Astrocyte (in vitro differentiated cells and primary cell): ENCODE measurements at places on chromosomes 5 and 9. TPM values are rescaled to one million over a fixed set of nuclear protein-coding genes. Genes with fewer than 3 reads are reported as not detected.

SLC1A1 gene
- total RNA-seq, result 6.4 and 6.7 TPM in 2 replicates

NRG2 gene
- total RNA-seq, result 0.46 and 0.54 TPM in 2 replicates

ADAMTSL1 gene
- 11.4 and 12.6 TPM in 2 replicates for total RNA-seq

ACOT12 gene
- total RNA-seq, result 0.09 TPM in 1 of 2 replicates, not detected in the other

GRCh38 chr9:129434187-129434586 is 186.7 kb downstream of the C9orf50 start:
- no peak for DNase-seq

- DNase-seq, result no peak
Measured at GRCh38 chr5:5983261-5983980, 394.9 kb downstream of the MED10 start.

DNA sequence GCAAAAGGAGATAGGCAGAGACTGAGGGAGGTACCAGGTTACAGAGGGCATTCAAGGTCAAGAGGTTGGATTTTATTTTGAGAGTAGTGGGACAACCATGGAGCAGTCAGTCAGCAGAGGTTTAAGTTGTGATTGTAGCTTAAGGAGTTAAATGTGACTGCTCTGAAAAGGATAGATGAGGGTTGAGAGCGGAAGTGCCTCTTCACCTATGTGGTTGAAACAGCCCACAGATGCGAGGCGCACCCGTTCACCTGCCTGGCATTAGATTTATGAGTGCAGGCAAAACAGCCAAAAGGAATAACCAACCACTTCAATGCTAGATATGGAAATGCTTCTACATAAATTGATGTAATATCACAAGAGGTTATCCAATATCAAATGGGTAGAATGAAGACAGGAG is 8.4 kb downstream of the ZNF474 start:
- no peak for DNase-seq

DNA sequence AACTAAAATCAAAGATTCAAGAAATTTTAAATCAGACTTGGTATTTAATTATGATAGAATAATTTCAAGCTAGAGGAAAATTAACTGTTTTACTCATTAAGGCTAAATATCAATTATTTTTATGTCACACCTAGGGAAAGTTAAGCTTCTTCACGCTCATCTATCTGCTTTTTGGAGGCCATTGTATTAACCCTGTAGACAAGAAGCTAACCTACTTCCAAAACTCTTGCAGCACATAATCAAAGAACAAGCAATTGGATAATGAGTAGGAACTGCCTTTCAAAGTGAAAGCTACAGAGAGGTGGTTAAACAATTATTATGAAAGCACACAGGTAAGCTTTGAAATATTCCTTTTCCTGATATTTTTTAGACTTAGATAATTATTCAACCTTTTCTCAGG is 6.7 kb downstream of the EBF1 start:
- DNase-seq, result no peak

GRCh38 chr9:135827866-135828580 is 79.3 kb downstream of the CAMSAP1 start:
- DNase-seq, result no peak

- no peak for DNase-seq
Measured at GRCh38 chr9:135474915-135475314, 4.7 kb upstream of the PPP1R26 start.

DNA sequence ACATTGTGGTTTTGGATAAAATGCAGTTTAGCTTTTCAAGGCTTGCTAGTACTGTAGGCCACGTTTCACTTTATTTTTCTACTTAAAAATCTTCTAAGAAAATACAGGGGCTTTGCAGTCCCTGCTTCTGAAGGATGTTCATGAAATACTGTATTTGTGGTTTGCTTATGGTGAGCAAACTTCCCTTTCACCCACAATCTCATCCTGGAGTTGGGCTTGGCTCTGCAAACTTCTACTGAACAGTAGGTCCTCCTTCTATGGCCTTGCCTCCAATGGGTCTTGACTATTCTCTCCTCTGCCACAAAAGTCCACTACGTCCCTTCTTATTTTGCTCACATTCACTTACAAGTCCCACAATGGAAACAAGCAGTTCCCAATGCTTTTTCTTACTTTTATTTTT is 502.7 kb upstream of the KLF4 start:
- no peak for DNase-seq

GRCh38 chr5:137282216-137282615 is 216.9 kb downstream of the SPOCK1 start:
- DNase-seq, result peak; percentile 38

DNA sequence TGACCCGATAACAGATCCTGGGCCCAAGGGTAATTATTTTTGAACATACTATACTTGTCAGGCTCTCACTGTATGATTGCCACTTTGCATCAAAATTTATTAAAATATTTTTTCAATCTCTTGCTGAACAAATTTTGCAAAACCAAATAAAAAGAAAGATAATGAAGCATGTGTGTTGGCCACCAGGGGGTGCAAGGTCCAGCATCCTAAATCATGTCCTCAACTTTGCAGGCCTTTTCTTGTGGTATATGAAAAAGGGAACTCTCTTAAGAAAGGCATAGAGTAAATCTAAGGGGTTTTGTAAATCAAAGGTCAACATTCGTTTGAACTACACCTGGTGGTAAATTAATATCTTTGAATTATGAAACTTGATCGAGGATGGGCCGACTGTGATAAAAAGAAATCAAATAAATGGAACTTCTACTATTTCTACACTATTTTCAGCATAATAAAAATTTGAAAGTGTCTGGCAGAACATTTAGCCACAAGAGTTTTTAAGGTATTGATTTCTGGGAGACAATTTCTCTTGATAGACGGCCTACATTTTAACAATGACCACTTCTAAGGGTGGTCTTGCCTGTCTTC is 676.5 kb downstream of the DMRTA1 start:
- peak; percentile 6 for DNase-seq

DNA sequence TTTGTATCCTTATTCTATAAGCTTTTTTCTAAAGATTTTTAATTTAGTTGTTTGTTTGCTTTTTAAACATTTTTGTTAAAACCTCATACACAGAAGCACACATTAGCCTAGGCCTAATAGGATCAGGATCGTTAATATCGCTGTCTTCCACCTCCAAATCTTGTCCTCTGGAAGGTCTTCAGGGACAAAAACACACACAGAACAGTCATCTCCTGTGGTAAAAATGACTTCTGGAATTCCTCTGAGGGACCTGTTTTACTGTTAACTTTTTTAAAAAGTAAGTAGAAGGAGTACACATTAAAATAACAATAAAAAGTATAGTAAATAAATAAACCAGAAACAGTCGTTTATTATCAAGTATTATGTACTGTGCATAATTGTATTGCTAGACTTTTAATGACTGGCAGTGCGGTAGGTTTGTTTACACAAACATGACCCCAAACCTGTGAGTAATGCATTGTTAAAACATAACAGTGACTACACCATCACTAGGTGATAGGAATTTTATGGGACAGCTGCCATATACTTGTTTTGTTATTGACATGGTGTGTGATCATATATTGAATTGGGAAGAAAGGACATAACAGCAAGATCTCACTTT is 109.6 kb downstream of the ZCCHC7 start:
- DNase-seq, result peak; percentile 31

DNA sequence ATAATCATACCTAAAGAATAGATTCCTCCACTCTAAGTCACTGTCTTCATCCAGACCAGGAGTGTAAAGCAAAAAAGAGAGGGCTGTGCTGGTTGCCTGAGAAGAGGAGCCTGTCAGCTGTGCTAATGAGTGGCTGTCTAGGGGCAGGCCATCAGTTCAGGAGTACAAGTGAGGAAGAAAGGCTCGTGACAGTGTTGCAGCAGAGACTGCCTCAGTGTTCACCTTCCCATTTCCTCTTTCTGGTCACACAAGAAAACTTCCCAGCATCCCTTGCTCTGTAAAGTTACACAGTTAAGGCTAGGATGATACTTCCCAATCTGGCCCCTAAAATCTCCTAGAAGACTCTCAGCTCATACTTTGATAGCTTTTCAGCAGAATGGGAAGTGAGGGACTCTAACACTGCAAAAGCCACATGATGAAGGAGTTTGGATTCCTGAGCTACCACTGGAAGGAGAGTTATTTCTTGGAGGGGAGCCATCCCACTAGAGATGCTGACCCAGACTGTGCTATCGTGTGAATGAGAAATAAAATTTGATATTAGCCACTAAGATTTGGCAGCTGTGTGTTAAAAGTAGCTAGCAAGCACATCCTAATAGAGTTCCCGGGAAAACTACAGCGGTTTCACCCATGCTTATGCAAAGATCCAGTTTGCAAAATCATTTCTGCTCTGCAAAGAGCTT is 67.1 kb downstream of the ADAMTS12 start:
- DNase-seq, result peak; percentile 96

DNA sequence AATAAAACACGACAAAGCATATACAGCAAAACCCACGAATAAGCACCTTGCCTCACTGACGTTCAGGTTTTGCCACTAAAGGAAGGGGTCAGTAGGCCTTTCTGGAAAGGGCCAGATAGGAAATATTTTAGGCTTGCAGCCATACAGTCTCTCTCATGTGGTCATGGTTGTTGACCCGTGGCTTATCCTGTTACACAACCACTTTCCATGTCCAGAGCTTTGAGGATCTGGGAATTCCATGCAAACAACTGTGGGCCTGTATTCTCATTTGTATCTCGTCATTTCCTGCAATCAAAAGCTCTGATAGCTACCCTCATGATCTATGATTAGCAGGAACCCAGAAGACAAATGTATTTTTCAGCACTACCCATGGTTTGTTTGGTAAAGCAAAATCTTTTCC is 108.3 kb downstream of the DRD1 start:
- DNase-seq, result peak; percentile 34

DNA sequence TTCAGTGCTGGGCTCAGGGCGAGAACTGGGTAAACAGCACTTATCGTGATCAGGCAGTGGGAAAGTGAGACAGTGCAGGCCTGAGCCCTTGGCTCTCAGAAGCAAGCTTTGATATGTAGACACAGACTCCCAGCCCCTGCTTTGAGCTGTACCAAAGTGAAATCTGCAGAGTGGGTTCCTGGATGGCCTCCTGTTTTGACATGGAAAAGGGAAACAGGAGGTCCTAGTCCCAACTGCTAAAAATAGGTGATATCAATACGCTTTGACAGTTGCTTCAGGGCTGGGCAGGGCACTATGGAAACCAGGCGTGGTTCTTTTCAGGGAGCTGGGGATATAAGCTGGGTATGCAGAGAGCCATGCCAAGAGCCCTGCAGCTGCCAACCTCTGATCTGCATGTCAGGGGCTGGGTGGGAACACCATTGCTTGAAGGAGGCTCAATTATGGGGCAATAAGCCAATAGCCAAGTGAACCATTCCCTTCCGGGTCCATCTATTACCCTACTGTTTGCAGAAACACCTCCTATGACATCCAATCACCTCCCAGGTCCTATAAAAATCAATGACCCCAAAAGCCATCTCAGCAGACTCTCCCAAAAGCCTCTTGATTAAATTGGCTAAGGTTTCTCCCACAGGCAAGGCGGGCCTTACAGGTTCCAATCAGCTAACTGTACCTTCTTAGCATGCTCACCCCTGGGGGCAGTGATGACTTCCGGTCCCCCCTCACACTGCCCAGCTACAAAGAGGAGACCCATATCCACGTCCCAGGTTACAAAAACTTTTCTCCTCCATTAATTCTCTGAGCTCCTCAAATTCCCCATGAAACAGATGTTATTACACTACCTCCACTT is 45.8 kb downstream of the EPB41L4B start:
- no peak for DNase-seq
